ENCODE measurements at places on chromosomes 2 and 18.

DNA sequence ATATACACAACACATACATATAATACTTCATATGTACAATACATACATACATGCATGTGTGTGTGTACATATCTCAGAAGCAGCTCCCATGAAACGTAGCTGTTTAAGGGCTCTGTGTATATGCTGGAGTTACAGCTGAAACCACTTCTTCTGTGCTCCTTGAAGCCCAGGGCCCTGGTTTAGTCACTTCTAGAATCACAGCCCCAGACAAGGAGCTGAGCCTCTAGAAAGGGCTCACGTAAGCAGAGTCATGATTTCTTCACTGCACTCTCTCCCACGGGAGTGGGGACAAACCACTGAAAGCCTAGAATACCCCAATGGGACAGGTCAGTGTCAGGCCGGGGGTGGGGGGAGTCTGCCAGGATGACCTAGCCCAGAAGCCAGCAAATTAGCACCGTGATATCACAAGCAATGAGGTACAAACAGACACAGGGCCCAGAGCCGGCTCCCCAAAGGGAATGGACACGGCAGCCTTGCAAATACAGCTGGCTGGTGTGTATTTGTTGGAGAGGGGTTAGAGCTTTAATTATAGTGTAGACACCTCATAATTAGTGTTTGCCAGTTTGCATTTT lies 90.3 kb downstream of the C1QL2 start:
- no peak for DNase-seq

DNA sequence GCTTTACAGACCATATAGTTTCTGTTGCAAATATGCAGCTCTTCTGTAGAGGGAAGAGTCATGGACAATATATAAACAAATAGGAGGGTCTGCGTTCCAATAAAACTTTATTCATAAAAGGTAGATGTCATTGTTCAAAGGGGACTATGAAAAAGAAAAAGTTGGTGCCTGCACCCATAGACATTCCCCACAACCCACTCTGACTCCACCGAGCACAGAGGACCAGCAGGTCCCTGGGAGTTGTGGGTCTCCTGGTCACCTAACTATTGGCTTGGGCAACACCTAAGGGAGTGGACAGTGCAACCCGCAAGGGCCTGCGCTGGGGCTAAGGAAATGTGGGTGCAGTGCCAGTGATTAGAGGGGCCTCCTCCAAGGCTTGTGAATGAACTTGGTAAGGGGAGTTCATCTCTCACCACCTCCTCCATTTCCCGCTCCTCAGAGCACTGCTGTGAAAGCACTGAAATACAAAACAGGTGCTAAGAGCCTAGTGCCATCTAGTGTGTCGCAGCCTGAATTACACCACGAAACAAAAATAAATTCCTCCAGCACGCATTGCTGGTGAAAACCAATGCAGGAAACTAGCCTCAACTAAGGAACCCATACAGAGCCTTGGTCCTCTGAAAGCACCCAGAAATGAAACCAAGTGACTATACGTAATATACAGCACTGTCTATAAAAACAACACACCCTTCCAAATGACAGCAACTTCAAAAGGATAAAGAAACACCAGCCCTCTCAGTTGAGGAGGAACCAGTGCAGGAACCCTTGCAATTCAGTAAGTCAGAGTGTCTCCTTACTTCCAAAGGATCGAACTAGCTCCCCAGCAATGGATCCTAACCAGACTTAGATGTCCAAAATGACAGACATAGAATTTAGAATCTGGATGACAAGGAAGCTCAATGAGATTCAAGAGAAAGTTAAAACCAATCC lies 166.6 kb downstream of the RNF144A start:
- peak; percentile 55 for DNase-seq

- no peak for DNase-seq
Observed at GRCh38 chr2:113098532-113098931, 28.9 kb upstream of the IL1RN start.

DNA sequence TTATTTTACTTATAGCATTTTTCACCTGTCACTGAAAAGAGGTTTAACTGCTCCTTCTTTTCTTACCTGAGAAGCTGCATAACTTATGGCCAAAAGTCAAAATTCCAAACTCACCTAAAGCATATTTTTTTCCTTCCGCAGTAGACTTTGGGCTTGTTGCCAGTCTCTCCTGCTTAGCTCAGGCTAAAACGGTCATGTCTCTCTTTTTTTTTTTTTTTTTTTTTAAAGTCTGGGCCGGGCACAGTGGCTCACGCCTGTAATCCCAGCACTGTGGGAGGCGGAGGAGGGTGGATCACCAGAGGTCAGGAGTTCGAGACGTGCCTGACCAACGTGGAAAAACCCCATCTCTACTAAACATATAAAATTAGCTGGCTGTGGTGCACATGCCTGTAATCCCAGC lies 113.5 kb downstream of the RTN4 start:
- DNase-seq = no peak

DNA sequence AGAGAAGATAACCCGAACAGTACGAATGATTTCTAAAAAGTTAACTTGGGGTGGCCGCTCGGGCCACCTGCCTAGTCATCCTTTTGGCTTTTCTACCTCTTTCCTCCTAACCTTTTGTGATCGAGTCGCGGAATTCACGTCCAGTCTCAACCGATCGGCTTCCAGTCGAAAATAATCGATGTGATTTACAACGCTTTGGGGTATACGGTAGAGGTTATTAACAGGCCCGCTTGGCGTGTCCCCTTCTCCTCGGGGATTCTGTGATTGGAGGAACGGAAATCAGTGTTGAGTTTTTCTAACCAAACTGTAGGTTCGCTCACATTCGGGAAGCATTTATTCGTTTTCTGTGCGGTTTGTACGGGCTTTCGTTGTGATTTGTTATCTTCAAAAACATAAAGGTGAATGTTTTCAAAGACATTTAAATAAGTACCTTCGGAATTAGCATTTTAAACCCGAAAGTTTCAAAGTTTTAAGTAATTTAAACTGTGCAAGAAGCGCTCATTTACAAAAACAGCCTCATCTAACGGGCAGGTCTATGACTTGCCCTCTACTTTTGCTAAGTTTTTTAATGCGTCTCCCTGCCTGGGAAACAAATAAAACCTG lies 588 bp upstream of the FOXI3 start:
- peak; percentile 25 for DNase-seq

DNA sequence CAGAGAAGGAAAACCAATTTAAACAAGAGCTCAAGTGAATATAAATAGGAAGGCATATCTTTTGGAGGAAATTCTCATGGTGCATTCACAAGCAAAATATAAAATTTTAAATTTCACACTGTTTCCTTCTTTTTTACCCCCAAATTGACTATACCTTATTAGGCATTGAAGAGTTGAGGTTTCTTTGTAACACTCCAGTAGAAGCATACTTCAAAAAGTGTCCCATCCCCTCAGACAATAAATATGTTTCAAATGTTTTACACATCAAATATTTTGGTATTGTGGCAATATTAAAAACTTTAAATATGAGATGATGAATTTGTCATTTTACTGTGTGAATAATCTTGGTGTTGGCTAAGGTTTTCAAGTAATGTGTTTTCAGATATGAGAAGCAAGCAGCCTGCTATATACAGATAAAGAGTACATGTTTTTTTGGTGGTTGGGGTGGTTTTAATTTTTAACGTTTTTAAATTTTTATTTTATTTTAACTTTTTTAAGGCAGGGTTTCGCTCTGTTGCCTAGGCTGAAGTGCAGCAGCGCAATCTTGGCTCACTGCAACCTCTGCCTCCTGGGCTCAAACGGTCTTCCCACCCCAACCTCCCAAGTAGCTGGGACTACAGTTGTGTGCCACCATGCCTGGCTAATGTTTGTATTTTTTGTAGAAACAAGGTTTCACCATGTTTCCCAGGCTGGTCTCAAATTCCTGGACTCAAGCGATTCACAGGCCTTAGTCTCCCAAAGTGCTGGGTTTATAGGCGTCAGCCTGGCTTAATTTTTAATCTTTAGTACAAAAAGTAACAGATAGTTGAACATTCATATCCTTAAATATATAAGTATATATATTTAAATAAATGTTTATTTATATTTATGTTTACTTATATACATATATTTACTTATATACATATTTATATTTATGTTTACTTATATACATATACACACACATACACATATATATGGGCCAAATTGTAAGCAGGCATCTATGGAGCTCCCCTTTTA lies 36.5 kb upstream of the DLX1 start:
- no peak for DNase-seq

DNA sequence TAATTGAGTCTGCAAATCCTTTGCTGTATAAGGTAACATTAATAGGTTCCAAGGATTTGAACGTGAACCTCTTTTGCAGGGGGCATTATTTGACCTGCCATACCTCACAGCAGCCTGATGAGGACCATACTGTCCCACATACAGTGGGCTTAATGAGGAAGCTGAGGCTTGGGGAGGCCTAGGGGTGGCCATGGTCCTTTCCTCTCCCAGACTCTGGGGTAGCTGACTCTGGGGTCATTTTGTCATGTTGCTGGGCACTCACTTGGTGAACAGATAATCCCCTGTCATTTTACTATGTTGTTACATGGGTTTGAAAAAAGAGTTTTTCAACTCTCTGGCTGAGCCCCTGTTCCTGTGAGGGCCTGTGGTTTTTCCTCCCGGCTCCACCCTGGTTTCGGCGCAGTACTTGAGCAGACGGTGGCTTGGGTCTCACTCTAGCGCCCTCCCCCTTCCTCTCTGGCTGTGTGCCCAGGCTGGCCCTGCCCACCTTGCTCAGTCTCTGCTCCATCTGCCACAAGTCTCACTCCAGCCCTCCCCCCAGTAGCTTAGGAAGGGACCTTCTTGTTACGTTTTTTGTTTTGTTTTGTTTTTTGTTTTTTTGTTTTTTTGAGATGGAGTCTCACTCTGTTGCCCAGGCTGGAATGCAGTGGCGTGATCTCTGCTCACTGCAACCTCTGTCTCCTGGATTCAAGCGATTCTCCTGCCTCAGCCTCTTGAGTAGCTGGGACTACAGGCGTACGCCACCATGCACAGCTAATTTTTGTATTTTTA lies 21.0 kb downstream of the INPP4A start:
- peak; percentile 84 for DNase-seq

- no peak for DNase-seq
Observed at GRCh38 chr2:223856584-223856983, 19.2 kb upstream of the AP1S3 start.

DNA sequence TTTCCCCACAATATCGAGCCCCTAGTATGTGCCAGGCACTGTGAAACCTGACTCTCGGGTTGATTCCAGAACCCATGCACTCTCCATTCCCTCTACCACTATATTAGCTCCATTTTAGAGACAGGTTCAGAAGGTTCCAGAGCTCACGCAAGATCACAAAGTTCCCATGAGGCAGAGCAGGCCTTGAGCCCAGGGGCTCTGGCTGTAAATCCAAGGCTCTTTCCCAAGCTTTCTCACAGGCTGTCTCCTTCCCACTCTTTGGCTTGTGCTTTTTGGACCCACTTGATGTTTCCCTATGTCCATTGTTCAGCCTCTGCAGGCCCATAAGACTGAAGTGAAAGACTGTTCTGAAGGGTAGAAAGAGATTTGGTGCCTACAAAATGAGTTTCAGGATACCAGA lies 15.7 kb downstream of the KIAA2012 start:
- no peak for DNase-seq

GRCh38 chr18:7366597-7366996 lies 135.7 kb downstream of the LRRC30 start:
- no peak for DNase-seq

GRCh38 chr18:76756531-76757253 lies 65.7 kb upstream of the ZNF236 start:
- DNase-seq = no peak

DNA sequence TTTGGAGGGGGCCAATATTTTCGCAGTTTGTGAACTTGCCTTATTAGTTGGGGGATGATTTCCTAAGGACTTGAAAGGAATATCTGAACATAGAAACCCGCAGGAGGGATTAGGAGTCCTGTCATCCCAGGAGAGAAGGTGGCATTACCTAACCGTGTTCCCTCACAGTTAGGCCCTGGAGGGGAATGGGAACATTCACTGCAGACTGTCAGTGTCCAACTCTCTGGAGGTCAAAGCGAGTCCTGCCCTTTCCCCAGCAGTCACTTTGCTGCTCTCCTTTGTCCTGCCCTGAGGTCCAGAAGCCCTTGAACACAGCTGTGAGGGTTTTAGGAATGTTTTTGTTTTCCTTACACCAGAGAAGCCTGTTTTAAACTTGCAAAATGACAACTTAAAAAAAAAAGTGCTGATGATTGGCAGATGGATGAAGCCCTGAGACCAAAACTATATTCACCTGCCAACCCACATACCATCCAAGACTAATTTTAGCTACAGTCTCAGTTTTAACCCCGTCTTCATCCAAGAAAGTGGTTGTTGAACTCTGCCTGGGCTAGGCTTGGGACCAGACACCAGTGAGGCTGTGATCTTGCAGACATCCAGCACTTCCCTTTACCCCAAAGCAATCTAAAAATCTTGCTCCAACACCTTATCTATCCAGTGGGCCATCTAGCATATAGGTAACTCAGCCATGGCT lies 90.5 kb upstream of the MEX3C start:
- no peak for DNase-seq

DNA sequence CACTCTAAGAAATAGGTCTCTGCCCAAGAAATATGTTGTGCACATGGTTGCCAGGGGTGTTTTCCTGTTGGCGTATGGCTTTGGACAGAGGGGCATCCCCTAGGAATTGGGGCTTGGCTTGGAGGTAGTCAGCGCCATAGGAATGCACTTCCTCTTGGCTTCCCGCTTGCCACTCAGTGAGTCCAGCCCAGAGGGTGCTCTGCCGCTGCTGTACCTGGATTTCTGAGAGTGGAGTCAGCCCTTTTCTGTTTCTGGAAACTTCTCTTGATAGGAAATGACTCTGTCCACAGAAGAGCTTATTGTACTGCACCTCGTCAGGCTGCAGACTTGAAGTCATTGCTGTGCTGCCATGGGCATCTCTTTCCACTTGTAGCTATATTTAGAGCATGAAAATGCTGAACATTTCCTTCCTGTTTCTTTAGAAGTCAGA lies 116.7 kb upstream of the MGAT5 start:
- DNase-seq = peak; percentile 82

- peak; percentile 61 for DNase-seq
Observed at GRCh38 chr2:142112757-142113221, 18.0 kb downstream of the LRP1B start.

GRCh38 chr18:398935-399630 lies 101.4 kb downstream of the COLEC12 start:
- no peak for DNase-seq

- DNase-seq = no peak
Observed at GRCh38 chr2:73177645-73178255, 24.6 kb upstream of the NOTO start.

GRCh38 chr18:77108001-77108692 lies 24.4 kb downstream of the MBP start:
- DNase-seq = peak; percentile 85

GRCh38 chr2:192002418-192002817 lies 155.5 kb upstream of the CAVIN2 start:
- no peak for DNase-seq

GRCh38 chr2:173388795-173389194 lies 34.1 kb downstream of the CDCA7 start:
- no peak for DNase-seq

DNA sequence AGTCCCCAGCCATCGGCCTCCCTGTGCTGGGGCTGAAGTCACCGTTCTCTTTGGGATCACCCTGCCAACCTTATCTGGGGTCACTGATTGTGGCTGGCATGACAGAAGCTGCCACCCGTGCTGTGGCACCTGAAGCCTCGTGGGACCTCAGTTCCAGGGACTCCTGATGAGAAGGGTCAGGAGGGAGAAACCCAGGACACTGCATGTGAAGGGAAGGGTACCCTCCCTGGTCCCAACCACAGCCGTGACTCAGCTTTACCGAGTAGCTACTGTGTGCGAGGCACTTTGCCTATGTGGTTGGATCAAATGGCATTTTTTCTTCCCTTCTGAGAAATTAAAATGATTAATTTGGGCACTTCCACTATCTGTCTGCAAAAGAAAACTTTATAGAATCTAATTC lies 64.4 kb downstream of the SP110 start:
- no peak for DNase-seq
